ENCODE measurements at places on chromosomes 5 and 9.

- no peak for DNase-seq
These were observed 33.2 kb downstream of the MED27 start for GRCh38 chr9:132046456-132046855.

DNA sequence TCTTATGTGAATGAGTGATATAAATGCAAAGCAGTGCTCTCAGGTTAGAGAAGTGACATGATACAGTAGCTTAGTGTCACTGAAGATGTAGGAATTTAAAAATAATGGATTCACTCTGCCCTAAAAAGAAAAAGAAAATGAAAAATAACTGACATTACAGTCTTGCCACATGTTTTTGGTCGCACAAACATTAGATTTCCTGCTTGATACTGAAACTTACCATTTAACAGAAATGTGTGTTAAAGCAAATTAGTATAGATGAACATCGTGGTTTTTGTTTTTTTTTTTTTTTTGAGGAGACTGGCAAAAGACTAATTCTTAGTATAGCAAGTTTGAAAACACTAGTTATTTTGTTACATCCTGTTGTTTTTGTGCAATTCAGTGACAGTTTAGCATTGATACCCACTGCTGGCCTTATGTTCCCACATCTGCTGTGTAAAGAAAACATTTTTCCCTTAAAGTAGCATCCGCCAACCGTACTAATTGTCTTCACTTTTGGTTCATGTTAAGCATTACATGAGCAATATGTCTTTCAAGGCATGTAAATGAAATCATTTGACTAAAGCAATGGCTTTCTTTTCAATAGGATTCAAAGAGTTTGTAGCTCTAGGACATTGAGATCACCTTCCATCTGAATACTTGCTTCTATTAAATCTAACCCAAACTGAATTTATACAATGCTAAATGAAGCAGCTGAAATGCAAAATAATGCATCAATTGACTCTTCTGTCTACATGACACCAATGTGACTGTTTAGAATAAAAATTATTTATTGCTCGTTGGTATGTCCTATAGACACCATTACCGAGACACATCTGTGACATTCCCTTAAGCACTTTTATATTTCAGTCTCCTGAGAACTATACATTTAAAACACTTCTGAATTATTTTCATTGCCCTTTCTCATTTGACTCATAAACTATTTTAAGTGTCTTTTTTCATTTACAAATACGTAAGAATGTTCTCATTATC lies 859.1 kb downstream of the MAT2B start:
- DNase-seq, result no peak

- peak; percentile 85 for DNase-seq
These were observed 212.0 kb upstream of the KIF2A start for GRCh38 chr5:62093976-62094375.

DNA sequence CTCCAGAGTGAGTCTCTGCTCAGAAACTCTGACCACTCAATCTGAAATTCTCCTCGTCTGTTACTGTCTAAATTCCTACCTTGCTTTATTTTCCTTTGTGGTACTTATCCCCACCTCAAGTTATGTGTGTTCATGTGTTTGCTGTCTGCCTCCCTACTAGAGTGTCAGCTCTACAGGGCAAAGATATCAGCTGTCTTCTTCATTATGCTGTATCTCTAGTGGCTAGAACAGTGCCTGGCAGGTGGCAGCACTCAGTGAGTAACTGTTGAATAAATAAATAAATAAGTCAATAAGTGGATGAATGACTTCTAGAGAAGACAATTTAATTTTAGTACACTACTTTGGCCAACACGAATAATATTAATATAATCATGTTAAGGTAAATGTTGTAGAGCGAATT lies 92.3 kb downstream of the BOD1 start:
- DNase-seq, result no peak

- no peak for DNase-seq
These were observed 142.0 kb downstream of the AOPEP start for GRCh38 chr9:94868464-94868863.

DNA sequence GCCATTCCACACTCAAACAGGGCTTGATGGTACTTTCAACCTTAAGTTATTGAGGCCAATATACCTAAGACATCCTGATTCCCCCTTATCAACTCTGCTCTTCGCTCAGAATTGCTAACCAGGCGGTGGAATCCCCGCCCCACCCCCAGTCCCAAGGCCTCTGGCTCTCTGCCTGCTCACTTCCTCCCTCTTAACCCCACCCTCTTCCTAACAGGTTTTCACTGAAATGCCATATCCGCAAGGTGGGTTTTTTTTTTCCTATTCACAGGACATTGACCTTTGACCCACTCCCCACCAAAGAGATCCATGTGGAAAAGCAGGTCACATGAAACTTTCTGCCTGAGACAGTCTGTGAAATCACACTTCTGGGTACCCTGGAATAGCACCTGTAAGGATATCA lies 66.6 kb upstream of the IFNK start:
- DNase-seq, result no peak

GRCh38 chr5:150458802-150459557 lies 9.4 kb upstream of the RPS14 start:
- peak; percentile 69 for DNase-seq

GRCh38 chr9:121153642-121154041 lies 48.0 kb downstream of the RAB14 start:
- DNase-seq, result no peak

- DNase-seq, result no peak
These were observed 58.1 kb downstream of the ROR2 start for GRCh38 chr9:91891915-91892314.

- DNase-seq, result no peak
These were observed 141.7 kb upstream of the ADRA1B start for GRCh38 chr5:159774476-159775031.
